ENCODE measurements at places on chromosomes 1 and 21.
A peak's percentile ranks its signal among the peaks of the same experiment; 100 is the strongest.

DNA sequence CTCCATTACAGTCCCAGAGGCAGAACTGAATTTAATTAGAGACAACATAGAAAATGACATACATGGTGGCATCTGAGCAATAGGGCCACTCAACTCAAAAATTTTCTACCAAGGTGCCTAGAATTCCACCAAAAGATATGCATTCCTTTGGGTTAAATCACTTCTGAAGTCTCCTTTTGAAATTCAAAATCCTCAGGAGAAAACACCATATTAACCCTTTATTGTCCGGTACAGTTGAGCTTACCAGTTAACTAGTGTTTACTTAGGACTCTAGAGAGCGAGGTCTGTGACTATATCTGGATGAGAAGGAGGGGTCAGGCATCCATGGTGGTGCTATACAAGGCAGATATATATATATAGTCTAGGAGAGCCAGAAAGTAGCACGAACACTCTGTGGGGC is 355.6 kb upstream of the CAMK1G start:
- no peak for DNase-seq

GRCh38 chr1:110780600-110781484 is 92.1 kb upstream of the CD53 start:
- DNase-seq: peak; percentile 76

- no peak for DNase-seq
Measured at GRCh38 chr21:26072666-26073615, 97.6 kb downstream of the APP start.

DNA sequence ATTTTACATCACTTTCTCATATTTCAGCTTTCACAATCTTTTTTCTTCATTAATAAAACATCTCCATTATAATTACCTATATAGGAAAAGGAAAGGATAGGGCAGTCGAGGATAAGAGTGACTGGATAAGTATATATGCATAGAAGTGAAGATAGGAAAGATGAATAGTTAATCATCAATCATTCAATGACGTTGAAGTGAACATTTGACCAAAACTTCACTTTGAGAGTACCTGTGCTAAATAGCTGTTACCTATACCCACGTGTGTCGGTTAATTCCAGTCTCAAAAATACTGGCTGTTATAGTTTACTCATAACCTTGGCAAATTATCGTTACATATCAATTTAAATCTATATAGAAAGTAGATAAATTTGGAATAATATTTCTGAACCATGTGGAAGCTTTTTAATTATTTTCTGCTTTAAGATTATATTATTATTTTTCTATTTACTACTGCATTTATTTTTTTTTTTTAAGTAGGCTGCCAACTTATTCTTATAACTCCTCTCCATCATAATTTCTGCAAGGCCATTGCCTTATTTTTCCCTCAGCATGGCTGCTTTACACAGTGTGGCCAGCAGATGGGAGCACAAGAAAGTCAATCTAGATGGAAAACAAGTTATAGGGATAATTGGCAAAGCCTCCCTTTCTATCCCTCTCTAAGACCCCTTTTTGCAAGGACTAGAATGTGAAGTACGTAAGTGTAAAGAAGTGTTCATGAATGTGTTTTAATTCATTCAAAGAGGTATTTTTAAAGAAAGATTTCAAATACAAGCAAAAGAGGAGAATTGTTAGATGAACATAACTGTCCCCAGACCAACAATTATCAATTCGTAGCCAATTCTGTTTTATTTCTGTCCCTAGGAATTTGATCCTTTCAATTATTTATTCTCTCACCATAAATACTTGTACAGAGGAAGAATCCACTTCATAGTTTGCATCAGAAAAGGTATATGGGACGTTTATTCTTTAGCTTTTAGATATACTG is 290.4 kb downstream of the KCNT2 start:
- DNase-seq: peak; percentile 42

GRCh38 chr1:179016706-179017382 is 8.8 kb upstream of the FAM20B start:
- DNase-seq: no peak

Data from endothelial cell (in vitro differentiated cells).